ENCODE measurements at places on chromosomes 5 and 9.

- no peak for DNase-seq
These were observed 716.2 kb upstream of the DMAC1 start for GRCh38 chr9:8515748-8516147.

GRCh38 chr5:139104577-139105276, 93.4 kb downstream of the SIL1 start:
- no peak for DNase-seq

DNA sequence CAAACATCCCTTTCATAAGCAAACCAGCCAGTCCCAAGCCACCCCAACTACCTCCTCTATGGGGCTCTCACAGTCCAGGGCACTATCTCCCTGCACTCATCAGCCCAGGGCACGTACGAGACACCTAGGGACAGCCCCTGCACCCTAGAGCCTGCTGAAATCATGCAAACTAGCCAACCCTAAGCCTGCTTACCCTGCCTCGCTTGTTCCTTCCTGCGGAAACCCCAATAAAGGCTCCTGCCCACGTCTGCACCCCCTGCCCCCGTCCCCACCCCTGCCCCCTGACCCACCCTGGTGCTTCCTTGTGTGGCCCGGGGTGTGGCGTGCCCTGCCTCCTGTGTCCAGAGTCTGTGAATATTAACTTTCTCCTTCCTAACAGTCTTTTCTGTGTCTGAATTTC, 135.9 kb downstream of the GADD45G start:
- DNase-seq: no peak

GRCh38 chr5:114419959-114420358, 58.1 kb downstream of the KCNN2 start:
- DNase-seq: no peak

DNA sequence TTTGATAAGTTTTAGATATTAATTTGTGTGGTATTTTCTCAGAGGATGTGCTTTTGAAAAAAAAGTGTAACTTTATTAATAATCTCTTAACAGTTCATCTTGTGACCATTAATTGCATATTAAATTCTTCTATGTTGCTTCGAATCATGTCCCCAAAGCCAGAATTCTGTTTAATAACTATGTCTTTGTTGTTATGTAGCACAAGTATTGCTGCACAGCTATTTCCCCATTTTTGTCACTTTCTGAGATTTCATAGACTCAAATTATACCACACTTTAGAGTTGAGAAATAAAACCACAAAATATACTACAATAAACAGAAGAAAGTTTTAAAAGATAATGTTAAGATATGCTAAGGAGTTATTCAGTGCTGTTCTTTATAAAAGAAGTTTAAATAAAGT, 2.8 kb downstream of the MEF2C start:
- DNase-seq: no peak

DNA sequence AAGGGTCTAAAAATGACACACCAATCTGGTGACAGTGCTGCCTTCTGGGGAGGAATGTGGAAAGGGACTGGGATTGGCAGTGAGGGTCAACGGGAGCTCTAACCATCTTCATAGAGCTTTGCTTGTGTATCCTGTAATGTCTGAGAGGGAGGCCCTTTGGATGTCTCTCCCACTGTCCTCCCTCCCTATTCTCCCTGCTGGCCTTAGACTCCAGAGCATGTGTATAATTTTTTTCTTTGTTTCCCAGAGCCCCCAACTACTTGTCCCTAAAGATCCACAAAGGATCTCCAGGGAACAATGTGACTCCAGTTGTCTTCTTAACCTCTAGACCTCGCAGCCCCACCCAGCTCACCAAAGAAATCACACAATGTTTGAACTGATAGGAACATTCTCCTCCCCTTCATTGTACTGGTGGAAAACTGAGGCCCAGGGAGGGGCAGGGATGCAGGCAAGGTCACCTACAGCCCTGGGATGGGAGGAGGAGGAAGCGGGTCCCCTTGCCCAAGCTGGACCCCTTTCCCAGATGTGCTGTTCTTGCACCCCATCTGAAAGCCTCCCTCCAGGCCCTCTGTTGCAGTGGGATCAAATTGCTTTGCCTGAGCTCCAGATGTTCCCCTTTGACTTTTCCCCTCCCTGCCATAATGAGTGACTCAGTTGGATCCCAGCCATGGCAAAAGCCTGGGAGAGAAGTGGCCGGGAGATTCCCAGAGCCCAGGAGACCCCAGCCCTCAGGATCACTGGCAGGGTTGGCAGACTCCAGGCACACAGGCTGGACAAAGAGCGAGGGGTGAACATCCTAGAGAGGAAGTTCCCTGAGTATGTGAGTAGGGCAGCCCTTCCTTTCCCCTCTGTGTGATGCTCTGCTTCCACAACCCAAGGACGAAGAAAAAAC, 21.8 kb downstream of the SPARC start:
- no peak for DNase-seq

- DNase-seq: no peak
These were observed 57.0 kb upstream of the ACOT12 start for GRCh38 chr5:81450940-81451339.

- DNase-seq: no peak
These were observed 27.6 kb downstream of the WHRN start for GRCh38 chr9:114477642-114478041.

- DNase-seq: no peak
These were observed 1.2 kb upstream of the CDC14B start for GRCh38 chr9:96620832-96621269.

- no peak for DNase-seq
These were observed 300.7 kb upstream of the CLINT1 start for GRCh38 chr5:158159621-158160020.

DNA sequence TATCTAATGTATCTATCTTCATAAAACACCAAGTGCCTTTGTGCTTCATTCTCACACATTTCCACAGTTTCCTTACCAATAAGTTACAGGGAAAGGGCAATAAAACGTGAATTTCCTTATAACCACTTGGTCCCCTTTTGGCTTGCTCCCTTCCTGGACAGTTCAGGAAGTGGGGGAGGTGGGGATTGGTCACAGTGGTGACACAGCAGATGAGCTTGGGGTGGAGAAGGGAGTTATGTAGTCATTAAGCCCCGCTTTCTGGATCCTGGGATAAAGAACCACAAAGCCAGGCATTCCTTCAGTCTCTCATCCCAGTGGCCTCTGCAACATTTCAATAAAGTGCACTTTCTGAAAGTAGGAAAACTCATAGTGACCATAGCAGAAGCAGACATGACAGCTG, 47.1 kb upstream of the FYB1 start:
- no peak for DNase-seq

GRCh38 chr5:77367741-77368140, 124.4 kb downstream of the WDR41 start:
- no peak for DNase-seq

GRCh38 chr5:168607946-168608345, 28.8 kb upstream of the PANK3 start:
- DNase-seq: no peak

DNA sequence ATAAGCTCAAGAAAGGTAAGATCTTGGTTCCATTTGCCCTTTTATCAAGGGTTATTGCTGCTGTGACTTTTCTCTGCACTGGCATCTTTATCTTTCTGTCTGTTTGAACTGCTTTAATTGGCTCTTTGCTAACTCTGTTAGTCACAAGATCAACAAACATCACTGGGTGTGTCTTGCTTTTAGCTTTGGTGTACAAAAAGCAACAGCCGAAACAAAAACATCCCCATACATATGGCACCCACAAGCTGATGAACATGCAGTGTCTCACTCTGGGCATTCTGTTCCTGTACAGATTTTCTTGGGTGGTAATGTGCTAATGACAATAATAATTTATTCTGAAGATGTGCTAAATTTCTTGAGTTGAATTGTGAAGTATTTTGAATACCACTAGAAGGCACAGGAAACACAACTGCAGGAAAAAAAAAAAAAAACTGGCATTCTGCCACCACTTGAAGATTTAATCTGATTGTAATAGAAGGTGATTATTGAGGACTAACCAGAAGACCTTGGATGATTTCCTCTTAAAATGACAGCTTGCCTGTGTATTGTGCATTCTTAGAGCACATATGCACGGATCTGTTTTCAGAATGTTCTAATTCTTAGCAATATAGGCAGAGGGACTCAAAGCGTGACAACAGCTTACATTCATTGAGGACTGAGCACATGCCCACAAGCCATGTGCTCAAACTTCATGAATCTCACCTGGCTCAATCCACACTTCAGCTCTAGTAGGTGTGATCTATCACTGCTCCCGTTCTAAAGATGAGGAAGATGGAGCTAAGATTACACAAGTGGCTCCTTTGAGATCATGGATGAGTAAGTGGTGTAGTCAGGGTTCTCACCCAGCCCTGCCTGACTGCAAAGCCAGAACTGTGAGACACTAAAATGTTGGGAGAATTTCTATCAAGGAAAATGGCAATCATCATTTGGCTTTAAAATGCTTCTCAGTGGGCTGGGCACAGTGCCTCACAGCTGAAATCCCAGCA, 96.4 kb downstream of the EBF1 start:
- no peak for DNase-seq

DNA sequence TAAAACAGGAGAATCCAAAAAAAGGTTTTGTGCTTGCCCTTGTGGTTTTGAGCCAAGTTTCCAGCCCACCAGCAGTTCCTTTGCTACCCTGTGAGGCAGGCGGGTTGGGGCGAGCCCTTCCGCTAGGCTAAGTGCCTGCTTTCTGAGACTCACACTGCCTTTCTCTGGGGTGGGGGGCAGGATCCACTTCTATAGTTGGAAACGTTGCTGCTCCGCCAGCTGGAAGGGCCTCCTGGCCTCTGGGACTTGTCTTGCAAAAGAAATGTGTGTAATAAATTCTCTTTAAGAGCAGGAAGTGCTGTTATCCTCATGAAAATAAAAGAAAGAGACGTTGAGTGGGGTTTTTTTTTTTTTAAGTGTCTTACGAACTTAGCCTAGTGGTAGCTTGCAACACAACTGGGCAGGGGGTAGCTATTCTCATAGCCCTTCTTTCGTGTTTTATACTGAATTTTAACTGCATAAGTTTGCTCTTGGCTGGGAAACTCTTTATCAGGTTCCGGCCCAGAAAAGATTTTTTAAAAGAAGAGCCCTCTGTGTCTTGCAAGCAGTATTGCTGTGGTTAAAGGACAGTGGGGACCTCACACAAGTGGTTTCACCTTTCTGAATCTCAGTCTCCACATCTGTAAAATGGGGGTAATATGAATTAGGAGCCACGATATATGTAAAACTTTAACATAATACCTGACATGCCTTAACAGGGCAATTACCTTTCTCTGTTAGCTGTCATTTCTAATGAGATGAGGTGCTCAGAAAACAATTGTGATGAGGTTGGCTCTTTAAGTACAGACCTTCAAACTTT, 19.8 kb downstream of the JADE2 start:
- DNase-seq: no peak

GRCh38 chr9:137880976-137881530, 3.5 kb downstream of the CACNA1B start:
- DNase-seq: no peak

DNA sequence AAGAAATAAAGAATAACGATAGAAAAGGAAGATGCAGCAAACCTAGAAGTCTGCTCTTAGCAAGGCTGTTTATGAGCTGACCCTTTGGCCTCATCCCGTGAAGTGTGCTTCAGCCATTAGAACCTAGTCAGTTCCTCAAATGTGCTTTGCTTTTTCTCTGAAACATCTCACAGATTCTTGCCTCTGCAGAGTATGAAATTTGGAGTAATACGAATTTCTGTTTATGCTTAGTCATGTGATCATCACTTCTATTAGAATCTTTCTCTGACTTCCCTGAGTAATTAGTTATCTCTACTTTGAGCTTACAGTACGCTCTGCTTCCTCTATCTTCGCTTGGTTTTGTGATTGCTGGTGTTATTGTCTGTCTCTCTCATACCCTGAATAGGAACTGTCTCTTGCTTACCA, 11.3 kb downstream of the CYSTM1 start:
- no peak for DNase-seq

Measured in T-helper 17 cell (primary cell).